ENCODE measurements at places on chromosomes 5 and 9.

DNA sequence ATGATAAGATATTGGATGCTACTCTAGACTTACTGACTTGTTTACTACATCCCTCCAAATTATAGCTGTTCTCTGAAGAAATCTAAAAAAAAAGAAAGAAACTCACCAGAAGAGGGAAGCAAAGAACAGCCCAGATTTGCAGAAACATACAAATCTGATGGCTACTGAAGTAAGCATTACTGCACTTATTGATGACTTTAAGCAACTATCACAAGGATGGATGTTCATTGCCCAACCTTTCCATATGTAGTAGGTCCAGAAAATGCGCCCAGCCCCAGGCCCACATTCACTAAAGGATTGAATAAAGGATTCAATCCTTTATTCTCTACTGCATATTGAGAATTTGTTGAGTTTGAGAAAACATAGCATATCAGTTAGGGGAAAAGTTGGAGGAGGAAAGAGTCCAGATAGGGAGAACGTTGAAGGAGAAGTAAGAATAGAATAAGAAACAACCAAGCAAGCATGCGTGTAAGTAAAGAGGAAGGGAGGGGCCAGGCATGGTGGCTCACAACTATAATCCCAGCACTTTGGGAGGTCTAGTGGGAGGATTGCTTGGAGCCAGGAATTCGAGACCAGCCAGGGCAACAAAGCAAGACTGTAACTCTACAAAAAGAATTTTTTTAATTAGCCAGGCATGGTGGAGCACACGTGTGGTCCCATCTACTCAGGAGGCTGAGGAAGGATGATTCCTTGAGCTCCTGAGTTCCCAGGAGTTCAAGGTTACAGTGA is 33.8 kb upstream of the DTWD2 start:
- DNase-seq: peak; percentile 38

DNA sequence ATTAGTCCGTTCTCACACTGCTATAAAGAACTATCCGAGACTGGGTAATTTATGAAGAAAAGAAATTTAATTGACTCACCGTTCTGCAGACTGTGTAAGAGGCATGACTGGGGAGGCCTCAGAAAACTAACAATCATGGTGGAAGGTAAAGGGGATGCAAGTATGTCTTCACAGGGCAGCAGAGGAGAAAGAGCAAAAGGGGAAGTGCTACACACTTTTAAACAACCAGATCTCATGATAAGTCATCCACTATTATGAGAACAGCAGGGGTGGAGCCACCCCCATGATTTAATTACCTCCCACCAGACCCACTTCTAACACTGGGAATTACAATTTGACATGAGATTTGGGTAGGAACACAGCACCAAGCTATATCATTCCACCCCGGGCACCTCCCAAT is 26.6 kb downstream of the FST start:
- no peak for DNase-seq

DNA sequence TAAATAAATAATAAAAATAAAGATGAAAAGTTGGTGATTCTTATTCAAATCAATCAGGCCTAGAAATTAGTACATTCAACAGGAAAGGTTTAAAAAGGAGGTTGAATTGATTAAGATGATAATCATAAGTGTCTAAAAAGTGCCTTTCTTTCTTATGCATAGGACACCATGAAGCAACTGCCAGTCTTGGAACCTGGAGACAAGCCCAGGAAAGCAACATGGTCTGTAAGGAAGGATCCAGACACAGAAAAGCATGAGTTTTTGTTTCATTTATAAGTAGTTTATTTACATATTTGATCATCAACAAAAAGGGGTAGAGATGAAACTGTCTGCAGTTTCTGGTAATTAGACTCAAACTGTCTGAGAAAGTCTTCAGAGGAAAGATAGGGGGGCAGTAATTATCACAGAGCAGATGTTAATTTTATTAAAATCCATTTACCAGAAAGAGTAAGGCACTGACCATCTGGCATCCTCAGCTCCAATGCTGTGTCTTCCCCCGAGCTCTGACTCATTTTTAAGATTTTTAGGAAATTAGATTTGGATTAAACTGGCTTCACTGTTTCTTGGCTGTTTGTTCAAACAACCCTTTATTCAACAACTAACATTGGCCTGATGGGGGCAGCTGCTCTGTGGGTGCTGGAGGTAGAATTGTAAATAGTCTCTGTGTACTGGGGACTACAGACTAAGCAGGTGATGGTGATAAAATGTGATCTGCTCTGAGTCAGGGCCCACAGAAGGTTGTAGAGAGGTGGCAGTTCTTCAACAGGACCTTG is 2.7 kb downstream of the RABEPK start:
- no peak for DNase-seq

DNA sequence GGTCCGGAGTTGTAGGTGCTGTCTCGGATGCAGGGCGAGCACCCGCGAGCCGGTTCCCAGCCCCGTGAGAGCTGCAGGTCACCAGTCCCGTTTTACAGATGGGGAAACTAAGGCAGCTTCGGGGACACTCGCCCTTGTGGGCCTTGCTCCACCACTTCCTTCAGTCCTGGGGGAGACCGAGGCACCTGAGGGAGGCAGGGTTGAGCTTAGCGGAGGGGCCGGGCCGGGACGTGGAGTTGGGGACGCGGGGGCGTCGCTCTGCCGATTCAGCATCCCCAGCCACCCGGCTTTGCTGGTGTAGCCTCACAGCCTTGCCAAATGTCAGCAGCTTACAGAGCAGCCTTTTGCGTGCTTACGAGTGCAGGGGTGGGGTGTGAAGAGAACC is 530 bp downstream of the BBLN start:
- peak; percentile 71 for DNase-seq

GRCh38 chr5:162128117-162128516 is 60.5 kb downstream of the GABRG2 start:
- DNase-seq: no peak

DNA sequence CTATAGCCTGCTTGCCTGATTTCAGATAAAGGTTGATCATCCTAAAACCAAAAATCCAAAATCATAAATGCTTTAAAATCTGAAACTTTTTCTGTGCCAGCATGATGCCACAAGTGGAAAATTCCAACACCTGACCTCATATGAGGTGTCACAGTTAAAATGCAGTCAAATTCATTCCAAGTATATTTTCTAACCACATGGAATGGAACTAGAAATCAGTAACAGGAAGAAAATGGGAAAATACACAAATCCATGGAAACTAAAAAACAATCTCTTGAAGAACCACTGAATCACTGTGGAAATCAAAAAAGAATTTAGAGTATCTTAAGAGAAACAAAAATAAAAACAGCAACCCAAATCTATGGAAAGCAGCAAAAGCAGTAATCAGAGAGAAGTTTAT is 297.5 kb upstream of the COX7C start:
- DNase-seq: no peak

DNA sequence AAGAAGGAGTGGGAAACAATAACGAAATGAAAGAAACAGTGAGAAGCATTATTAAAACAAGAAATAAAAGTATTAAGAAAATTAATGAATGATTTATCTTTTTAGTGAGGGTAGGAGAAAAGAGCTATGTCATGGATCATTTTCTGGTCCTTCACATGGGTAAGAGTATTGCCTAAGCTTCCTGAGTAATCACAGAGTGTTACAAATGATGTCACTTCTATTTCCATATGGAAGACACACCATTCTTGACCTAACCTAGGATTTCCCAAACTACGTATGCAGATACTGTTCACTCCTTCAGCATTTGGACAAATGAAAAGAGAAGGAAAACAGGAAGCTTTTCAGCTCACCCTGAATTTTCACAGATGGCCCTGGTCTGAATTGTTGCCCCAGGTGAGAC is 3.3 kb upstream of the TSLP start:
- no peak for DNase-seq

DNA sequence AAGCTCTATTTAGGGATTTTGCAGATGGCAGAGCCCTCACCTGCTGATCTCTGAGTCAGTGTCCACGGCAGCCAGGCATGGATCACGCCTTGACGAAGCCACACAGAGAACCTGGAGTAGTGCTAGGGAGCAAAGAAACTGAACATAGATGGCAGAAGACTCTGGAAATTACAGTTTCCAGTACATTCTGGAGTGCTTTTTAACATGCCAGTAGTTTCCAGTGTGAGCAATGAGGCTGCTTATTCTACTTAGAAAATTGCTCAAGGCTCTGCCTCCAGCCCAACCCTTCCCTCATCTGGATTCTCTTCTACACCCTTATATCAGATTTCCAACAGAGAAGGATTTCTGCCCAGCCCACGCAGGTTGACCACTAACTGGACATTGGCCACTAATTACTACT is 203.3 kb downstream of the ADAMTS12 start:
- DNase-seq: no peak

GRCh38 chr5:6859023-6859422 is 145.8 kb downstream of the TENT4A start:
- DNase-seq: no peak

DNA sequence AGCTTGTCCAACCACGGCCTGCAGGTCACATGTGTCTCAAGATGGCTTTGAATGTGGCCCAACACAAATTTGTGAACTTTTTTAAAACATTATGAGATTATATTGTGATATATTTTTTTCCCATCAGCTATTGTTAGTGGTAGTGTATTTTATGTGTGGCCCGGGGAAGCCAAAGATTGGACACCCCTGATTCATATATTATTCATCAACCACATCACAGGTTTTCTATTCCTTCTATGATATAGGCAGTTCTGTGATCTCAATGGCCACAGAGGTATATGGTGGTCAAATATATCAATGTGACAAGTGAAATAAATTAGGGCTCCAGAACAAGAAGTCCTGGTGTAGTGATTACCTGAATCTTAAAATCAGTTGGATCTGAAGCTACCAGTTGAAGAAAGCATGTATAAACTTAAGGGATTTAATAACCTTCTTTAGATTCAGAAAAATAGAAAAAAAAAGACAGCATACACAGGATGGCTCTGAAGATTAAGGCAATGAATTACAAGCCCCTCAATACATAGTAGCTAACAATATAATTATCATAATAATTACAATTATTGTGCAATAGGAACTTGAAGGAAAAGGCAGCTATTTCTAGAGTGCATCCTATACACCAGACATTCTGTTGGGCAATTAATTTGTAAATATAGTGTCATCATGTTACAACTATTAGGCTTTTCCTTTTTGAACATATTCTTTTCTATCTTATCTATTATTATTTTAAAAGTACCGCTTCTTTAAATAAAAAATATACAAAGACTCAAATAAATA is 530.4 kb upstream of the PTPRD start:
- DNase-seq: no peak

DNA sequence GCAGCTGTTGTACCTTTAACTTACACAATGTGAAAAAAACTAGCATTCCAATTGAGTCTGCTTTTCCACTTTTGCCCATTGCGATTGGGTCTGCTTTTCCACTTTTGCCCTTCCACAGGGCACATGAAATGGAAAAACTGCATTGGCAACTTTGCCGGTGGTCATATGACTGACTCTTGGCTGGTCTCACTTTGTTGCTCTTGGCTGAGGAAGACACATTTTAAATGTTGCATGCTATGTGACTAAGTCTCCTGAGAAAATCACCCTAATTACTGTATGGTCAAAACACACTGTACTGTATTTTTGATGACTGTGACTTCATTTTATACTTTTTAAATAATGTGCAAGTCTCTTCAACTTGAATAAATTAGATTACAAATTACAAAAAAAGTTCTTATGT is 1.6 kb upstream of the OXCT1 start:
- DNase-seq: no peak

GRCh38 chr9:98678244-98678842 is 30.4 kb downstream of the GABBR2 start:
- DNase-seq: no peak

- DNase-seq: no peak
These were observed 267.7 kb downstream of the NTRK2 start for GRCh38 chr9:84937180-84937579.

- no peak for DNase-seq
These were observed 196.2 kb downstream of the MARCHF11 start for GRCh38 chr5:15983392-15983791.

DNA sequence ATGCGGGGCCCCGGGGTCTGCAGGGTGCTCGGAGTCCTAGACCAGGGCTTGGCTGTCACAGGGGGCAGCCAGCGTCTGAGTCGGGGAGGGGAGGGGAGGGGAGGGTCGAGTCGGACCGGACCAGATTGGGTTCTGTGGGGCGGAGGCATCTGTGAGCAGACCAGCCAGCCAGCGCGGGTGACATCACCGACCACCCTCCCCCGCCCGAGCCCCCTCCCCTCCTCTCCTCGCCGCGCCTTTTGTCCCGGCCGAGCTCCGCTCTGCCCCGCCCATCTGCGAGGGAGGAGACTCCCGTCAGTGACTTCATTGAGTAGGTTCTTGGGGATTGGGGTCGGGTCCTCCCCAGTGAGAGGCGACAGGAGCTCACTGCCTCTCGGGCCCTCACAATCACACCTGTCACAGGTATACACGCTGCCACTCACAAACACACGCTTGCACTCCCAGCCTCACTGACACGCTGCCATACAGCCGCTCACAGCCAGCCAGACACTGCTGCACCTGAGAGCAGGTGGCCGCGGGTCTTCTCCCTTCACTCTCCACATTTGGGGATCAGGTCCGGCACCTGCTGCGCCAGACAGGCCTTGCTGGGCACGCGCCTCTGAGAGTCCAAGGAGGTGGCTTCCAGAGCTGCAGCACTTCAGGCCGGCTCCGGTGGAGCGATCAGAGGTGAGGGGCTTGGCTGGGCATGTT is 546 bp downstream of the DNAJB5 start:
- DNase-seq: peak; percentile 56

DNA sequence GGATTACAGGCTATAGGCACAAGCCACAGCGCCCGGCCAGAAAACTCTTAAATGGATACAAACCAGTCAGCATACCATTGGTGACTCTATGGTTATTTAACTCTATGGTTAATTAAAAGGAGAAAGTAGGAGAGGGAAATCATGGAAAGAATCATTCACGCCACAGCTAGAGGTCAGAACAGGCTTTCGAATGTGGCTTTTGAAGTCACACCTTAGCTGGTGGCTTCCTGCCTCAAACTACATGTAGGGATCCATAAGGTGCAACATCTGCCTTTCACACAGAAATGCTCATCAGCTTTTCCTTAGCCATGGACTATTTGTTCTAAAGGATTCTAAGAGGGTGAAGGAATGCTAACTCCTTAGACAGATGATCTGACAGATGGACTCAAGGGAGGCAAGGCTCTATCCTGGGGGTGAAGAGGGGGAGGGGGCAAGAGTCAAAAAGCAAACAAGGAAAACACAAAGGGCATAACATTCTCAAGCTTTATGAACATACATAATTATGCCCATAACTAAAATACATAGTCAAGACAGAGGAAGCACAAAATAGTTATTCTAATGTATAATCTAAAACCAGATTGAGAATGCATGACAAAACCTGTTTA is 130.9 kb downstream of the EFNA5 start:
- no peak for DNase-seq

GRCh38 chr9:27866741-27867140 is 293.5 kb upstream of the C9orf72 start:
- DNase-seq: no peak

- no peak for DNase-seq
These were observed 10.4 kb downstream of the FPGS start for GRCh38 chr9:127812936-127813675.

- no peak for DNase-seq
These were observed 24.5 kb upstream of the GPR150 start for GRCh38 chr5:95595289-95595931.

GRCh38 chr5:68074048-68074632 is 141.4 kb upstream of the PIK3R1 start:
- DNase-seq: no peak
